CD4-positive, alpha-beta T cell treated with Interleukin-6 at 100 ng/mL for 8 hours (primary cell): ENCODE measurements at places on chromosomes 7 and 10.
A peak's percentile ranks its signal among the peaks of the same experiment; 100 is the strongest.

GRCh38 chr7:76272851-76273497, 29.5 kb upstream of the HSPB1 start:
- DNase-seq = no peak

DNA sequence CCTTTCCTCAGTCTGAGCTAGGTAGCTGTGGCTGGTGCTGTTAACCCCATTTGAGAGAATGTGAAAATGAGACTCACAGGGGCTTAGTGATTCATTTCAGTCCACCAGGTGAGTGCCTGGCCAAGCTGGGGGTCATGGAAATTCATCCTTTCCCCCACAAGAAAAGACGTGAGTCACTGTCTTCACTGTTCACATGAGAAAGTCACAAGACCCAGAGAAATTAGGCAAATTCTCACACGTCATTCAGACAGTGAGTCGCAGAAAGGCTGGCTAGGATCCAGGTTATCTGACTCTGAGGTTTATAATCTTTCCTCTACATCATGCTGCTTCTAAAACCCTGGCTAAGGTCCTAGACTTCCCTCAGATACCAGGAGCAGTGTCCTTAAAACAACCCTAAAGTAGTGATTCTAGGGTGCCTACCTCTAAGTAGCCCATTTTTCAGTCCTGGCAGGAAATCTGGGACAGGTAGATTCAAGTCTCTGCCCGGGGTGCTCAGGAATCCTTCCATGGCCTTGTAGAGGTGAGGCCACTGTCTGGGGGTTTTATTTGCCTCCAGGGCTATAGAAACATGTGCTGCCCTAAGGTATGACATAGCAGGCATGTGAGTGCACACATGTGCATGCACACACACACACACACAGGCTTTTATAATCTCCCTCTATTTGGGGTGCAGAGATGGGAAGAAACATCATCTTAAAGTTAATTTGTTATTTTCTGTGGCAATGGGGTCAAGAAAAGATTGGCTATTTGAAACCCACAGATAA, 427.9 kb upstream of the CELF2 start:
- no peak for DNase-seq

DNA sequence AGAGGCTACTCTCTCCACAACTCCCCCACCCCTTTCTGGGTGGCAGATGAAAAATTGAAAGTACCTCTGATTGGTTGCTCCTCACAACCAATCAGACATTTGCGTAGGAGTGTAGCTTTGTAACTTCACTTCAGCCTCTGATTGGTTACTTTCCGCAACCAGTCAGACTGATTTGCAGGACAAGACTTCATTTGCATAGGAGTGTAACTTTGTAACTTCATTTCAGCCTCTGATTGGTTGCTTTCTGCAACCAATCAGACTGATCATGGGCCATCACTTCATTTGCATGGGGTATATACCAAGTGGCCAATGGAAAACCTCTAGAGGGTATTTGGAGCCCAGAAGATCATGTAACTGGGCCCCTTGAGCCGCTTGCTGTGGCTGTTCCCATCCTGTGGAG, 25.6 kb downstream of the CDNF start:
- peak; percentile 11 for DNase-seq

- DNase-seq = no peak
Measured at GRCh38 chr10:127279334-127279774, 83.0 kb upstream of the INSYN2A start.

GRCh38 chr10:89183571-89183970, 23.5 kb downstream of the CH25H start:
- no peak for DNase-seq

GRCh38 chr7:96238976-96239766, 82.7 kb downstream of the SLC25A13 start:
- no peak for DNase-seq

GRCh38 chr7:25855854-25856782, 295.9 kb upstream of the NFE2L3 start:
- DNase-seq = no peak

DNA sequence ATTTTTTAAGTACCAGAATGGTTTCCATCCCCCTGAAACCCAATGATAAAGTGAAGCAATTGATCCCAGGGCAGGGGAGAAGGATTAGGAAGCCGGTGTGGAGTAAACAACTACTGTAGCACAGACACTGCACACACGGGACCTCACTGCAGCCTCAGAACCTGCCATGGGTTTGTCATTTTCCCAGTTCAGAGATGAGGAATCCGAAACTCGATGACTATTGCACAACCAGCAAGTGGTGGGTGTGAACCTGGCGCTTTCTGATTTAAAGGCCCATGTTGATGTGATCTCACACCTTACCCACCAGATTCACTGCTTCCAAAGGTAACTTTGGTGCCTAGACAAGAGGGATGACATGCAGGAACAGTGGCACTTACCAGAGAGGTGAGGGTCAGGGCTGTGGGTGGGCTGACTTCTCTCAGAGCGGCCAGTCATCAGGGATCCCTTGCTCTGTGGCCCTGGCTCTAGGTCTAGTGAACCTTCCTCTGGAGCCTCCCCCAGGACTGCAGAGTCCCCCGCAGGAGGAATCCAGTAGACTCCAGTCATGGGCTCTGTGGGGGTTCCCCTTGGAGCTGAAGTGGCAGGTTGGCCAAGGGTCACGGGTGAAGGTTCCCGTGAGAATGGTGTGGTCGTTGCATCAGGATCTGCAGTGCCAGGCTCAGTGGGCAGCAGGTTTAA, 62.8 kb downstream of the PKD1L1 start:
- no peak for DNase-seq

DNA sequence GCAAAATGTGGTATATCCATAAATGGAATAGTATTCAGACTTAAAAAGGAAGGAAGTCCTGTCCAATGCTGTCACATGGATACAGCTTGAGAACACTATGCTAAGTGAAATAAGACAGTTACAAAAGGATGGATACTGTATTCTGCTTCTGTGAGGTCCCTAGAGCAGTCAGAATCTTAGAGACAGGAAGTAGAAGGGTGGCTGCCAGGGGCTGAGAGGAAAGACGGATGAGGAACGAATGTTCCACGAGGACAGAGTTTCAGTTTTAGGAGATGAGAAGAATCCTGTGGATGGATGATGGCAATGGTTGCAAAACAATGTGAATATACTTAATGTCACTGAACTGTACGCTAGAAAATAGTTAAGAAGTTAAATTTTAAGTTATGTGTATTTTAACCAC, 3.8 kb downstream of the PRKCQ start:
- DNase-seq = no peak

- DNase-seq = no peak
Measured at GRCh38 chr7:139300390-139300789, 40.7 kb upstream of the FMC1 start.

DNA sequence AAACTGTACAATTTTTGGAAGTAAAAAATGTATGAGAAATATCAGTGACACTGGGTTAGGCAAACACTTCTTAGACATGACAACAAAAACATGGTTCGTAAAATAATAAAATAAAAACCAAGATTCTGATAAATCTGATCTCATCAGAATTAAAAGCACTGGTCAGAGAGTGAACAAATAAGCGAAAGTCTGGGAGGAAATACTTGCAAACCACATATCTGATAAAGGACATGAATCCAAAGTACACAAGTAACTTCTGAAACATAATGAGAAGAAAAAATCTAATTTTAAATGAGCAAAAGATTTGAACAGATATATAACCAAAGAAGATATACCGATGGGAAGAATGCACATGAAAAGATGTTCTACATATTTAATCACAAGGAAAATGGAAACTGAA, 91.5 kb downstream of the RTKN2 start:
- DNase-seq = no peak

GRCh38 chr7:48041653-48041970, 6.3 kb downstream of the C7orf57 start:
- no peak for DNase-seq
